NCI-H187 (cell line): ENCODE measurements at places on chromosomes 6 and 20.

GRCh38 chr20:35660122-35660937, 4.4 kb downstream of the CPNE1 start:
- no peak for DNase-seq

- DNase-seq: no peak
These were observed 6.0 kb downstream of the LHFPL5 start for GRCh38 chr6:35810971-35811698.

DNA sequence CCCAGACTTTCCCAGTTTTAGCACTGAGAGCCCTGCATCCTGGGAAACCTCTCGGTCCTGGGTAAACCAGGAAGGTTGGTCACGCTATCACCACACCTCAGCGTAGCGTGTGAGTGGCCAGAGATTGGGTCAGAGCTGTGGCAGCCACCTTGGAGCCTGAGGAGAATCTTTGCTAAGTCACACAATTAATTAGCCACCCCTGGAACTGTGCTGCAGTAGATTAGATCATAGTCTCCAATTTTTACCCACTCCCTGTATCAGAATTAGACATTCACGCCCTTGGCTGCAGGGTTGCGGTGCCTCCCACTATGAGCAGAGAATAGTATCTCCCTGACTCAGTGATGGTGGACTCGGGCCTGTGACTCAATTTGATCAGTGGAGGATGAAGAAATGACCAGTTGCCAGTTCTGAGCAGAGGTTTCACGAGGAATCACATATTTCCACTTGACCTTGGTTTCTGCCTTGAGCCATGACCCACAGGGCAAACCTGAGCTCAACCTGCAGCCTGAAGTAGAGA, 6.0 kb upstream of the PTGIS start:
- DNase-seq: no peak

DNA sequence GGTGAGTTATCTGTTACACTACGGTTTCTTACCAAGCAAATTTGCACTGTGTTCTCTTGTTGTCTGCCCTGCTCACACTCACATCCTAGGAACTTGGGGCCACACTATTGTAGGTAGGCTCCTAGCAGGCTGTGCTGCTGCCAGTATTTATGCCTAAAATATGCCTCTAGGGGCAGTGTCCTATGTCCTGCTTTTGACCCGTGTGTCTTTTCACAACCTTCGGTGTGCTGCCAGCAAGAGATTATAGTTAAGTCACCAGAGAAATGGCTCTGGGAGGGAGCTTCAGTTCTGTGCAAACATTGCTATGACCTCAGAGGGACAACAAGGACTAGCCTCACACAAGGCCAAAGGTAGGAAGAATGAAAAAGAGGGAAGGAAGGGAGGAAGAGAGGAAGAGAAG, 8.9 kb upstream of the TAAR5 start:
- no peak for DNase-seq

DNA sequence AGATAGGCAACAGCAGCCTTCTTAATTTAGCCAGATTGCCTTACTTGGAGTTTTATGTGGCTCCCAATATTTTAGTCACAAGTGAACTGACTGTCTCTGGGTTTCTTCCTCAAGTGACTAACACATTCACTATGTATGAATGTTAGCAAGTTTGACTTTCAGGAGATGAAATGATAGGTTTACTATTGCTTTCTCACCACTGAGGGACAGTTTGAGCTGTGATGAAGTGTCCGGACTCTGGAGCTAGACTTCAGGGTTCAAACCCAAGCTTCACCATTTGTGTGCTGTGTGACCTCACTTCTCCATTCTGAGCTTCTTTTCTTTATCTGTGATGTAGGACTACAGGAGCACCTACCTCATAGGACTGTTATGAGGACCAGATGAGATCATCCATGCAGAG, 8.2 kb downstream of the DHX35 start:
- DNase-seq: no peak

- DNase-seq: no peak
These were observed 4.1 kb downstream of the TRPC4AP start for GRCh38 chr20:35088231-35089145.

DNA sequence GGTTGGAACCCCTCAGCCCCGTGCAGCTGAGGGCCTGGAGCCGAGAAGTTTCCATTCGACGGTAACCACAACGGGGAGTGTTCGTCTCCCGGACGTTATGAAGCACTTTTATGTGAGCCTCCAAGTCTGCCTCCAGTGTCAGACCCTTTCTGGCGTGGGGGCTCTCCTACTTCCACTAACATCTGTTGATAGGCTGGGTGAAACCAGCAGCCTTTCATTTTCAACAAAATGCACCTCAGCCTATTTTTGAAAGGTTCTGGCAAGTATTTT, 257.4 kb downstream of the THBS2 start:
- DNase-seq: no peak

GRCh38 chr6:19181211-19181610, 656.0 kb upstream of the ID4 start:
- no peak for DNase-seq

DNA sequence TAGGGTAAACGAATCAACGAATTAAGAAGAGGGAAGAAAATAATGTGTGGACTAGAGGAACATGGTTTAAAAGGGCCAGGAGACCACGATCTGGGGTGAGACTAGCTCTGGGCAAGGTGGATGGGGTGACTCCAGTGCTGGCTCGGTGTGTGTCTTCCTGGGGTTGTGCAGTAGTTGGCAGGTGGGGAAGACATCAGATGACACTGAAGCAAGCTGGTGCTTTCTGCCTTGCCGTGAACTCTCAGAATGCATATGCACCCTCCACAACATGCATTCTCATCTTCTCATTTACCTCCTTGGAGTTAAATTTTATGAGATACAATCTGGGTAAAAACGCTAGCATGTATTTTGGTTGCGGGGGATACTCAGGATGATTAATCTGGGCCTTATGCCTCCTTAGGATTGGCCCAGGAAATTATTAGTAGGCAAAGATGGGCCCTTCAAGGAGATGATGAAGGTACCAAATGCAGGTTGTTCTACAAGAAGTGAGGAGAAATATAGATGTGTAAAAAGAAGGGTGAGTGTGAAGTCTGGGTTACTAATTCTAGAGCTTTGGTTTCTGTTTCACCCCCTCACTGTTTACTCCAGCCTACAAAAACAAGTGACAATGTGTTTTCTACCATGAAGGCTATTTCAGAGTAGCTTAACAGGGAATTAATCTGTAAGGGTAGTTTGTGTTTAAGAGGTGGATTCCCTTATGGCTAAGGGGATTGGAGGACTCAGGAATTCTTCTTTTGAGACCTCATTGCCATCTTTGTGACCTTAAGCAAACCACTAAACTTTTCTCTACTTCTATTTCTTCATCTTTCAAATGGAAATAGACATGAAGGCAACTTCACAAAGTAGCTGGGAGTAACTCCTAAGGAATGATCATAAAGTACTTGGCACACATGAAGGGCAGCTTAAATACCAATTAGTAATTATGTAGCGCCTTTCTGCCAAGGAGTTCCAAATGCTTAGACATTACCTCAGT, 71.0 kb upstream of the SUPT3H start:
- DNase-seq: no peak

DNA sequence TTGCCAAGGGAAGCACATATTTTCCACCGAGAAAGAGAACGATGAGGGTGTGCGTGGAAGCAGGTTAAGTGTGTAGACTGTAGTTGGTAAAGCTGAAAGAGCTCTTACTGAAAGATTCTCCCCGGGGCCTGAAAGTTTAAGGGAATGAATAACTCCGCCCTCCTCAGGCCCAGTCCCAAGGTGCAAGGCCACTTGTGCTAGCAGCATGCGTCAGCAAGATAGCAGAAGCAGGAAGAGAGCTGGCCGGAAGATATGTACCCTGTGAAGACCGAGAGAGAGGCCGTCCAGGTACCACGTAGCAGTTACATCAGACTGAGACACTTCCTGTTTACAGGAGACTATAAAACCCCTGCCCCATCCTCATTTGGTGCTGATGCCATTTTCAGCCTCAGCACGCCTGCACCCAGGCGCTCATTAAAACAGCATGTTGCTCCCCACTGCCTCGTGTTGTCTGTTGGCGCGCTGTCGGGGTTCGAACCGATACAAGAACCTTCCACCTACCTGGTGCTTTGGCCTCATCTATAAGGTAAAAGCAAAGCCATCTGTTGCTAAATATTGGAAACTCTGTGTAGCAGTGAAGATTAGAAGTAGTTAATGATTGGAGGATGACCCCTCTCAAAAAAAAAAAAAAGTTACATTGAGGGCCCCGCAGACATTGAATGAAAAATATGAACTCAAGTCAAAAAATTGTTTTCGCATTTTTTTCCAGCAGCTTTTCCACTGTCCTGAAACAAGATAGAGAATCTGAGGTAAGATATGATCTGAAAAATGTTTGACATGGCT, 18.6 kb upstream of the FAM135A start:
- no peak for DNase-seq

DNA sequence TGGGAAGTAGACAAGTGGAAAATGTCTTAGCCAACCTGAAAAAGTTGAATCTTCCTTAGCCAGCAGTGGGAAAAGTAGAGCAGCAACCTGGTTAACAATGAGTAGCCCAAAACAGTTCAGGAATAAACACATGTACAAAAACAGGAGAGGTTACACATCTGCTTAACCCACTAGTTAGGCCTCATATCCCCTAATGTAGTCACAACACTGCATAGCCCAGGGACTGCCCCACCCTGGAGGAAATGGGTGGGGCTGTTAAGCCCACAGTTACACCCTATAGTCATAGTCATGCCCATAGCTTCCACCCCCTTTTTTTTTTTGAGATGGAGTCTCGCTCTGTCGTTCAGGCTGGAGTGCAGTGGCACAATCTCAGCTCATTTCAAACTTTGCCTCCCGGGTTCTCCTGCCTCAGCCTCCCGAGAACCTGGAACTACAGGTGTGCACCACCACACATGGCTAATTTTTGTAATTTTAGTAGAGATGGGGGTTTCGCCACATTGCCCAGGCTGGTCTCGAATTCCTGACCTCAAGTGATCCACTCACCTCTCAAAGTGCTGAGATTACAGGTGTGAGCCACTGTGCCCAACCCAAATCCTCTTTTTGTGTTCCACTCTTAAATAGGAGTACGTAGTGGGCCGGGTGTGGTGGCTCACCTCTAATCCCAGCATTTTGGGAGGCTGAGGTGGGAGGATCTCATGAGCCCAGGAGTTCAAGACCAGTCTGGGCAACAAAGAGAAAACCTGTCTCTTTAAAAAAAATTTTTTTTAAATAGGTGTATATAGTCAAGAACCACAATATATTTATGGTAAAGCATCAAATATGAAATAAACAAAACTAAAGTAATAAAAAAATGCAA, 24.5 kb downstream of the ILRUN start:
- DNase-seq: no peak

DNA sequence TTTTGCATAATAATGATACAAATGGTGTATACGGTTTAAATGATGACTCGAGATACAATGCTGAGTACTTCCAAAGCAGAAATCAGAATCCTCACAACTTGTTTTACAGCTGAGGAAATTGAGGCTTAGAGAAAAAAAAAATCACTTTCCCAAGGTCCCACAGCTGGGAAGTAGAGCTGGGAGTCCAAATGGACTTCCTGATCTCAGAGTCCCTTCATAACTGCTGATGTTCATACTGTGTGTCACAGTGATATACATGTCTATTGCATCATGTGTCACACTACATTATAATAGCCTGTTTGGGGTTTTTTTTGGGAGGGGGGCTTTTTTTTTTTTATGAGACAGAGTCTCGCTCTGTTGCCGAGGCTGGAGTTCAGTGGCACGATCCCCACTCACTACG, 8.5 kb downstream of the HM13 start:
- DNase-seq: no peak

DNA sequence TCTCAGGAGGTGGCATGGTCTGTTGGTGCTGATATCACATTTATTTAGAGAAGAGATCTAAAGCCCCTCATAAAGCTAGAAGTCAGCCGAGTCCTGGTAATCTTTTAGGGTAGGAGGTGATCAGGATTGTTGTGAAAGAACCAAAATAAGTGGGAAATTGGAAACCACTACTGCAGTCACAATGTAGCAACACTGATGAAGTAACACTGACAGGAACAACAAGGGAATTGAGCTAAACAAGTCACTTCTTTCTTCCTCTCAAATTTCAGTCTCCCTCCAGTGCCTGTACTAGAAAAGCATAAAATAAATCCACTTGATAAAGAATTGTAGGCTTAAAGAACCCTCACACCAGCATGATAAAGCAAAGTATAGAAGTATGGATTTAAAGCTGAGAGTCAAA, 1509.0 kb downstream of the GRIK2 start:
- DNase-seq: no peak

DNA sequence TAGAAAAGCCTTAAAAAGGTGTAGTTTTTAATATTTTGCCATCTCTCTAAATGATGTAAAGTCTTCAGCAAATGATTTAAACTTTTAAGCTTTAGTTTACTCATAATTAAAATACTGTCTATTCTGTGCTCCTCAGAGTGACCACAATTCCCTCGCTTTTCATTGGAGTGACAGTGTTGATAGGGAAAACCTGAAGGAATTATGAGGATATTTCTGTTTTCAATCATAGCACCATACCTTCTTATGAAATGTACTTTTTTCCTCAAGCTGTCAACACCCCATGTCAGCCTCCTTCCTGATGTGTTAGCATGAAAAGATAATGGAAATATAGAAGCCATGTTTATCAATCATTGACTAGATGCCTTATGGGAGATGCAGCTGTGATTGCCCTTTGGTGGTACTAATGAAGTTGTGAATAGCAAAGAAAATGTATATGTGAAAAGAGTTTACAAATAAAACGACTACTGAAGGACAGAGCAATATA, 145.4 kb upstream of the EYS start:
- DNase-seq: no peak

DNA sequence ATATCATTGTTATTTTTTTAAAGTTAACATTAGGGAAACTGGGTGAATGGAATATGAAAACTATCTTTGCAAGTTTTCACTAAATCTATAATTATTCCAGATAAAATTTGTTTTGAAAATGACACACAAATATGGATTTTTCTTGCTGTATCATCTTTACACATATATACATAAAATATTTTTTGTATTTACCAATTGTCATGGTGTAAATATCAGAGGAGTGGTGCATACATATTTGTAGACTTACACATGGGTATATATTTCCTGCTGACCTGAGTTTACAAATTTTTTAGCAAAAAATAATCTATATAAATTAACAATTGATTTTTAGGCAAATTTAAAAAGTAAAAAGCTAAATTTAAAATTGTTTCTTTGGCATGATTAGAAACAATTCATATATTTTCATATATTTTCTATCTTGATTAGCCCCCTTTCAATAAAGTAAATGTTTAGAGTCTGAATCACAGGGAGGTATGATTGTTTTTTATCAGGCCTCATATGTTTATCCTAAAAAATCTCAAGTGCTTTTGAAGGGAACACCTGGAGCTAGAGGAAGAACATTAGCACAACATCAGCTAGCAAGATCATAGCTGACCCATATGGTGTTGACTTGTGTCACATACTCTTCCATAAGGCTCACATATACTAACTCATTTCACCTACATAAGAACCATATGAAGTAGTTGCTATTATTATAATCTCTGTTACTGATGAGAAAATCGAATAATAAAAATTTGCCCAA, 671.8 kb upstream of the GJE1 start:
- no peak for DNase-seq
